Transverse colon (tissue), 4 donors: ENCODE measurements at places on chromosomes 7 and 10. TPM values are rescaled to one million over a fixed set of nuclear protein-coding genes. Genes with fewer than 3 reads are reported as not detected.

- no peak overlapping the region for H3K4me3 ChIP-seq
- H3K27me3 ChIP-seq: no peaks in the 10 kb centered on the region
- no peak overlapping the region for H3K27ac ChIP-seq
- no peaks in the 10 kb centered on the region for H3K36me3 ChIP-seq
- DNase-seq: no peak
Observed at GRCh38 chr7:137667633-137668387, 179.0 kb downstream of the DGKI start.

DNA sequence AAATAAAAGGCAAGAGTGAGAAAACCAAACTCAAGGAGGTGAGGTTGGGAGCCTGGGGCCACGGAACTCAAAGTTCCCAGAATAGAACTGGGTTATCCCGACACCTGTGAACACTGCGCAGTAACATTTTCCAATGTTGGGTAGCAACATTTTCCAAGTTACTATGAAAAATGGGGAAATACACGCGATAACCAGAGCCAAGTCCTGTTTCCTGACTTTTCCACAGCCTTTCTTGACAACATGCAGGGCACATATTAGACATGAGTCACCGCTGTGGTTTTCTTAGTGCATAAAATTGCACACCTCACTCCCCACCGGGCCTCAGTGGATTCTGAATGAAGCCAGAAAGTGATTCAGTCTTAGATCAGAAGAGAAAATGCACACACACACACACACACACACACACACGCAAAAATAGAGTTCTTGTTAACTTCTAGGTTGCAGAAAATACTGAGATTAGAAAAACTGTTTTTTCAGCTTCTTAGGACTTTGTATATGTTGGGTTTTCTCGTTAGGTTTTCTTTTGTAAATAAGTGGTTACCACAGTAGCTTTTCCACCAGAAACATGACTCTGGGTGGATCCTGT is 70.0 kb downstream of the CAMK1D start:
- H3K36me3 ChIP-seq: no peaks in the 10 kb centered on the region
- H3K4me1 ChIP-seq: peaks cover 11% of the 10 kb centered on the region
- no peak for DNase-seq
- H3K4me3 ChIP-seq: no peak overlapping the region

- H3K27me3 ChIP-seq: no peaks in the 10 kb centered on the region
- no peaks in the 10 kb centered on the region for H3K4me1 ChIP-seq
- no peak for DNase-seq
Observed at GRCh38 chr7:117972606-117973005, 99.4 kb upstream of the CTTNBP2 start.

GRCh38 chr10:54607983-54608382 is 193.0 kb downstream of the PCDH15 start:
- no peak overlapping the region for H3K4me3 ChIP-seq
- H3K27me3 ChIP-seq: no peaks in the 10 kb centered on the region
- no peak for DNase-seq
- no peak overlapping the region for H3K27ac ChIP-seq

- no peaks in the 10 kb centered on the region for H3K27me3 ChIP-seq
- peak overlapping the region; percentile 85 for H3K27ac ChIP-seq
- DNase-seq: no peak
Observed at GRCh38 chr7:16801111-16801542, 3.7 kb downstream of the AGR2 start.

DNA sequence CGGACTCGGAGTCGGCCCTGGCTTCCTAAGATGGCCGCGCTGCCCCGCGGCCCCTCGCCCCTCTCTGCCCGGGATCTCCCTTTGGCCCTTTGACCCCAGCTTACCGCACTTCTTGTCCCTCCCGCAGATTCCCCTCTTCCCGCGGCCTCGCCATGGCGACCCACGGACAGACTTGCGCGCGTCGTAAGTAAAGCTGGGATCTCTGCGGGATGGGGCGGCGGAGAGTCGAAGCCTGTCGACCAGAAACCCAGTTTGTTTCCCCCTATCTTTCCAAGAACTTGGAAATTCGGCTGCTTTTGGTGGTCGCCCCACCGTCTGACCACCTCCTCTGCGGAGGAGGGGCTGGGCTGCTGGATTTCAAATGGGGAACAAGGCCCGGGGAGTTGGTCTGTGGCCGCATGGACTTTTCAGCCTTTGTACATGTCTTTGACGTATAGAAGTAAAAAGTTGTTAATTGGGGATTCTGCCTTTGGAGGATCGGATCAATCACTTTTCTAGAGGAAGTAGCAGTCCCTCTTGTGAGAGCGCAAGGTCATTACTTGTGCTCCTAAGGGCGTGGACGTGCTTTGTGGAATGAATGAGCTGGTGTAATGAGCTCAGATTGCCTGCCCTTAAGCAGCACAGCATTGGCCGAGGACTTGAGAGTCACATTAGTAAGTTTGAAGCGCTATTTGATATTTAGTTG is 553 bp downstream of the VDAC2 start:
- H3K36me3 ChIP-seq: no peaks in the 10 kb centered on the region
- H3K27me3 ChIP-seq: no peaks in the 10 kb centered on the region
- H3K4me1 ChIP-seq: peaks cover 13% of the 10 kb centered on the region
- H3K4me3 ChIP-seq: peak overlapping the region; percentile 77

DNA sequence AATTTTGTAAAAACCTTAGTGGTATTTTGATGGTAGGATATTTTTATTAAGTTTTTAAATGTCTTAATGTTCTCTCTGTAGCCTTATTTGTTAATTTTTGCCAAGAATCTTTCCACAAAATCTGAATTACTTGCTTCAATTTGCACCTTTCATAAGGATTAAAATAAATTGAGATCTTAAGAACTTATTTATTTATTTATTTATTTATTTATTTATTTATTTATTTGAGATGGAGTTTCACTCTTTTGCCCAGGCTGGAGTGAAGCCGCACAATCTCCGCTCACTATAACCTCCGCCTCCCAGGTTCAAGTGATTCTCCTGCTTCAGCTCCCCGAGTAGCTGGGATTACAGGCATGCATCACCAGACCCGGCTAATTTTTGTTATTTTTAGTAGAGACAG is 98.6 kb downstream of the PPP1R9A start:
- no peaks in the 10 kb centered on the region for H3K27me3 ChIP-seq
- no peak overlapping the region for H3K27ac ChIP-seq
- H3K36me3 ChIP-seq: no peaks in the 10 kb centered on the region
- H3K4me3 ChIP-seq: no peak overlapping the region
- peaks cover 18% of the 10 kb centered on the region for H3K4me1 ChIP-seq

GRCh38 chr7:128810473-128810872 is 18.7 kb downstream of the CCDC136 start:
- no peaks in the 10 kb centered on the region for H3K4me1 ChIP-seq
- H3K27me3 ChIP-seq: no peaks in the 10 kb centered on the region
- no peak overlapping the region for H3K27ac ChIP-seq
- DNase-seq: no peak

- no peak for DNase-seq
- no peak overlapping the region for H3K27ac ChIP-seq
Observed at GRCh38 chr7:16638282-16639280, 7.0 kb downstream of the ANKMY2 start.

DNA sequence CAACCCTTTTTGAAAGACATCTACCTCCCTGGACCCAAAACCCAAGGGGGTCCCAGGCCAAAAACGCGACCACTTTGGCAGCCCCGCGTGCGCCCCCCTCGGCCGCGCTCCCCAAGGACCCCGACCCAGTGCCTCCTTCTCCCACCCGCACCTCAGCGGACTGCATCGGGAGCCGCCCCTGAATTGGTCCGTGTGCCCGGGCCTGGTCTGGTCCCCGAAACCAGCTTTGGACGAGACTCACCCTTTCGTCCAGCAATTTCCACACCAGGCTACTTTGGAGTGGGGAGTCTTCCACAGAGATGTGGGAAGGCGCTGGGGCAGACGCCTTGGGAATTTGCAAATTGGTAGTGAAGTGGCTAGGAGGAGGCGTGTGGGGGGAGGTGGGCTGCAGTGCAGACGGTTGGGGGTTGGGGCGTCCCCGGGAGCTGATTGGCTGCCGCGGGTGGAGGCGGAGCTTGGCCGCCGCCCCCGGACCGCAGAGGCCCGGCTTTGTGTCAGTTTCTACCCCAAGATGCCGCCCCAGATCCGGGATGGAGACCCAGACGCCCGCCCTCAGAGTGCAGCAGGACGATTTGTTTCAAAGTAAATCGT is 16.9 kb downstream of the TCAF1 start:
- H3K36me3 ChIP-seq: no peaks in the 10 kb centered on the region
- H3K27ac ChIP-seq: peak overlapping the region; percentile 72
- no peaks in the 10 kb centered on the region for H3K27me3 ChIP-seq
- DNase-seq: no peak
- peak overlapping the region; percentile 43 for H3K4me3 ChIP-seq

GRCh38 chr10:59971915-59972314 is 65.6 kb upstream of the CCDC6 start:
- no peaks in the 10 kb centered on the region for H3K27me3 ChIP-seq
- H3K36me3 ChIP-seq: no peaks in the 10 kb centered on the region
- peak; percentile 59 for DNase-seq
- no peak overlapping the region for H3K4me3 ChIP-seq
- peaks cover 14% of the 10 kb centered on the region for H3K4me1 ChIP-seq

DNA sequence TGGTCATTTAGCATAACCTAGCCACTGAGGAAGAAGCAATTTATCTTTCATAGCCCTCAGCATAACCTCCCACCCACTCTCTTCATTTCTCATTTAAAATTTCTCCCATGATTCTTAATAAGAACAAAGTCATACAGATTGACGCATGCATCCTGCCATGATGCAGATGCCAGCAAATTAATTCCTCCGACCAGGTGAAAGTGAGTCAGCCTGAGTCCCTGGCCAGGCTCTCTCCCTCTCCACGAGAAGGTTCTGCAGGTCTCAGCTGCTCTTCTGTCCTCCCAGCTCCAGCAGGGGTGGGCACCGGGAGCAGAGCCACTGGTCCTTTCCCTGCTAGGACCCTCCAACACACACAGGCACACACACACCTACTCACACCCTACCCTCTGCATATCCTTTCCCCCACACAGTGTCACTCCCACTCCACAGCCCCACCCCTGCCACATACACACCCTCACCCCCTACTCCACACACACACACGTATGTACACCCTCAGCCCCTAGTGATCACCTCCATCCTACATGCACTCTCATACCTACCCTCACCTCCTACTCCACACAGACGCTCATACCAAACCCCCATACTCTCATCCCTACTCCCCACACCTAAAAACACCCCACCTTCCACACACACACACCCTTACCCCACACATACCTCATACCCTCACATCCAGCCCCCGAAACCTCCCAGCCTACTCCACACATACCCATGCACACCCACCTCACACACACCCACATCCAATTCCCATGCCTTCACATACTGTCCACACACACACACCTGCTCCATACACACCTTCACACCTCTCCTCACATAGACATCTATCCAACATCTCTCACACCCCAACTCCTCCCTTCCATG is 78.0 kb downstream of the FAM13C start:
- H3K4me3 ChIP-seq: no peak overlapping the region
- H3K4me1 ChIP-seq: no peaks in the 10 kb centered on the region
- no peak overlapping the region for H3K27ac ChIP-seq
- DNase-seq: no peak

DNA sequence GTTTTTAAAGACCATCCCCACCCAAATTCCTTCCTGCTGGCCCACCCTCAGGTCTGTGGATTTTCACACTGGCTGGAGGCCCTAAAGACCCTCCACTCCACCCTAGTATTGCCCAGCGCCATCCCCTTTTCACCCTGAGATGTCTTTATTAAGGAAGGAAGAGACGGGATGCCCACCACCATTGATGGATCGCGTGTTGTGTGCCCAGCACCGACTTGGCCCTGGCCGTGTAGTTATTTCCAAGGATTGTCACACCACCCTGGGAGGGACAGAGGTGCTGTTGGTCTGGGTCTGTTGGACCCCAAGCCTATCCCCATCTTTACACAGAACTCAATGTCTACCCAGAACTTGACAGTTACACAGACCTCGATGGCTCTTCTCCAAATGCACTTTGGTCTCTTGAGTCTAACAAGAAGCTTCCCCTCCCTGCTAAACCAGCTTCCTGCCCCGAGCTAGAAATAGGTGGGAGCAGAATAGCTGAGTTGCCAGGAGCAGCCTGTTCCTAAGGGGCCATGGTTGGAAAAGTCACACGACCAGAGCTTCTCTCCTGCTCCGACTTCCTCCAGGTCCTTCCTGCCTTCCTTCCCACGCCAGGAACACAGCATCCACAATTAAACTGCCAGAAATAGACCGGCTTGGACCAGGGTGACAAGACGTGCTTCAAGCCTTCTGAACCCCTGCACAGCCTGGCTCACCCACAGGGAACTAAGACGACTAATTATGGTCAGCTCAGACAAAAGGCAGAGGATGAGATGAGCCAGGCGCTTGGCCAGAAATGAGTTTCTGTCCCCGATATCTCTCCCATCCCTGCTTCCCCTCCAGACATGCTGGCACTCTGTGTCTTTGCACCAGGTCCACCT is 139.5 kb upstream of the CHST15 start:
- no peaks in the 10 kb centered on the region for H3K36me3 ChIP-seq
- no peak for DNase-seq
- H3K4me1 ChIP-seq: no peaks in the 10 kb centered on the region
- H3K4me3 ChIP-seq: no peak overlapping the region
- no peaks in the 10 kb centered on the region for H3K27me3 ChIP-seq
- no peak overlapping the region for H3K27ac ChIP-seq

DNA sequence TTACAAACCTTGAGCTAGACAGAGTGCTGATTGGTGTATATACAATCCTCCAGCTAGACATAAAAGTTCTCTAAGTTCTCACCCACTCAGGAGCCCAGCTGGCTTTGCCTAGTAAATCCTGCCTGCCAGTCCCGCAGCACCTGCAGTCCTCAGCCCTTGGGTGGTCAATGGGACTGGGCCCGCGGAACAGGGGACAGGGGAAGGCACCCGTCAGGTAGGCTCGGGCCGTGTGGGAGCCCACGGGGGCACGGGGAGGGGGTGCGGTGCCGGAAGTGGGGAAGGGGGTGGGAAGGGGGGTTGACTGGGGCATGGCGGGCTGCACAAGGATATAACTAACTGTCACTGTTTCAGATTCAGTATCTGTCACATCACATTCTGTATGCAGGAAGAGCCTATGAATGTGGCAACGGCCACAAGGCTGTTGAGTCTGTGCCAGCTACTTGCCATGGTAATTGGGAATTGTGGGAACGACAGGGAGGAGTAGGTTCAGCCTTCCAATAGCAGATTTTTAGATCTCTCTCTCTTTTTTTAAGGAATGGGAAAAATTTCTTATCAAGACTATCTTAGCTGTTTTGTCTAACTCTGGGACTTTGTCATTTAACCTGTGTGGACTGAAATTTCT is 205.1 kb upstream of the PLPP4 start:
- no peaks in the 10 kb centered on the region for H3K36me3 ChIP-seq
- DNase-seq: no peak
- no peaks in the 10 kb centered on the region for H3K27me3 ChIP-seq

DNA sequence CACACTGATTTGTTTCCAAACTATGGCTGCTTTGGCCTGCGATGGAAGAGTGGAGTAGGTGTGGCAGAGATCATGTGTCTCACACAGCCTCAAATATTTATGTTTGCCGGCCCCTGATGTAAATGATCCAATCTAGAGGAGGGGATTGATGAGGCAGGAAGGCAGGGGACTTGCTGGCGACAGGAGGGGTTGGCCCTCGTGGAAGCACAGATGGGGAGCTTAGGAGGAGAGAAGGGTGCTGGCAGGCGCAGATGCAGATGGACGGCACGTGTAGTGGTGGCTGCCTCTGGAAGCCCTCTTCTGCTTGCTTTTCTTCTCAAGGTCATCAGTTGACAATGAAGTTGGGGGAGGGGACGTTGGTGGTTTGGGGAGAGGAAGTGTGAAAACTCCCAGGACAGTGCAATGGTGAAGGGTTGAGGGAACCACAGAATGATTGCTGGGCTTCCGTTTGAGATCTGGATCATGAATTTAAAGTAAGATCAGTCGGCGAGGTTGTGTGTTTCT is 15.4 kb downstream of the COL13A1 start:
- no peaks in the 10 kb centered on the region for H3K27me3 ChIP-seq
- no peak overlapping the region for H3K27ac ChIP-seq
- H3K36me3 ChIP-seq: no peaks in the 10 kb centered on the region
- H3K4me3 ChIP-seq: no peak overlapping the region
- DNase-seq: no peak

The NACAD gene
- total RNA-seq: 2.1 TPM

The AKR1C4 gene
- not detected for total RNA-seq

The ZPBP gene
- total RNA-seq: not detected

The DRGX gene
- total RNA-seq: 0.37 TPM

The NEUROG3 gene
- total RNA-seq: 0.41 TPM
